Kidney epithelial cell (primary cell): ENCODE measurements at places on chromosomes 12 and 14. TPM values are rescaled to one million over a fixed set of nuclear protein-coding genes. Genes with fewer than 3 reads are reported as not detected.

Gene TAS2R8
- 0.08 TPM in 1 of 2 replicates, not detected in the other for total RNA-seq

Gene HHIPL1
- total RNA-seq: 1.1 and 4.8 TPM in 2 replicates

Gene TCL1B
- not detected in 2 replicates for total RNA-seq

Gene DTX1
- 0.89 and 1.8 TPM in 2 replicates for total RNA-seq

Gene RNF212B
- not detected in 2 replicates for total RNA-seq

Gene RNASE3
- not detected in 2 replicates for total RNA-seq

Gene ANHX
- not detected in 2 replicates for total RNA-seq

Gene LRTM2
- not detected in 2 replicates for total RNA-seq

Gene BIN2
- total RNA-seq: not detected in 2 replicates

DNA sequence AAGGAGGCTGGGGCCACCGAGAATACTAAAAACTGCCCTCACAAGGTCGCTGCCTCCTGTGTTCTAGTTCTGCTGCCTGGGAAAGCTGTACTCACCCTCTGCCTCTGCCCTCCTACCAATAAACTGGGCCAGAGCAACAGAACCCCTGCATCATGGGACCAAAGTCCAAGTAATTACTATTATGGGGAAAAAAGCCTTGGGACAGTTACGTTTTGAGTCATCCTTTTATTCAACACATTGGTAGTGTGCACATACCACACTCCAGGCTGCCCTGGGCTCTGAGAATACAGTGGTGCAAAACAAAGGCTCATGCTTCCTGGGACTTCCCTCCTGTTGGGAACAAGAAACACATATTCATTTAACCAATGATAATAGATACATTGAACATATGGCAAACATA lies 49.0 kb downstream of the CACNA1C start:
- DNase-seq: no peak

GRCh38 chr14:35398071-35398584 lies 6.4 kb downstream of the NFKBIA start:
- DNase-seq: no peak

DNA sequence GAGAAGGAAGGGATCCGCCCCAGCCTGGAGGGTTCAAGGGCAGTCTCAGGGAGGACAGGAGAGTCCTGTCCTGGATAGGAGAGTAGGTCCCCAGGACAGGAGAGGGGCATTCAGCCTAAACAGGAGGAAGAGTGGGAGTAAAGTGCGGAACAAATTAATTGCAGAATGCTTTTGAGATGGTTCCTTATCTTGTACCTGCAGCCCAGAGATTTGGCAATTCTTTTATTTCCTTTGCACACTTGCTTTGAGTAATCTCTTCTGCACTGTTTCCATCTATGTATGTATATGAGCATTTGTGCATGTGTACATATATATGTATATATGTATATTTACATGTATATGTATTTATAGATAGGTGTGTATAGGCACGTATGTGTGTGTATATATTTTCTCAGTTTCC lies 22.7 kb downstream of the PLEK2 start:
- DNase-seq: no peak

DNA sequence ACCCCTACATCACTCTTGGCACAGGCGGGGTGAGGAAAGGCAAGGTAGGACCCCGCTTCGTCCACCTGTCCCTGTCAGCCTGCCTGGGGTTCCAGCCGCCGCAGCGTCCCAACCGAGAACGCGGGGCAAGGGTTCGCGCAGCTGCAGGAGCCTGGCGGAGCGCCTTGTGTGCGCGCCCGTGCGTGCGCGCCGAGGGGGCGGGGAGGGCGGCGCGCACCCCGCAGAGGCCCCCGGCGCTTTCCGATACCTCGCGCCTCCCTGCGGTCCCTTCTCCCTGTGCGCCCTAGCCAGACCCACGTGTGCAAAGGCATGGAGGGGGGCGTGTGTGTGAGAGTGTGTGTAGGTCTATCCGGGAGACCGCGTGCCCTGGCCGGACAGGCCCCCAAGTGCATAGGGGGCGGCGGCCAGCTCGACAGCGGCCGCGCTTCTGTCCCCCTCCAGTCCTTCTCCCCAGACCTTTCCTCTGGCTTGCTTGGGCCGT lies 122.4 kb downstream of the TSPAN9 start:
- DNase-seq: no peak

GRCh38 chr12:54564768-54565167 lies 15.4 kb downstream of the PDE1B start:
- DNase-seq: no peak

- DNase-seq: no peak
These were observed 1590.5 kb upstream of the TMEM132C start for GRCh38 chr12:126676434-126676833.

GRCh38 chr14:41280745-41281144 lies 325.9 kb upstream of the LRFN5 start:
- DNase-seq: no peak

DNA sequence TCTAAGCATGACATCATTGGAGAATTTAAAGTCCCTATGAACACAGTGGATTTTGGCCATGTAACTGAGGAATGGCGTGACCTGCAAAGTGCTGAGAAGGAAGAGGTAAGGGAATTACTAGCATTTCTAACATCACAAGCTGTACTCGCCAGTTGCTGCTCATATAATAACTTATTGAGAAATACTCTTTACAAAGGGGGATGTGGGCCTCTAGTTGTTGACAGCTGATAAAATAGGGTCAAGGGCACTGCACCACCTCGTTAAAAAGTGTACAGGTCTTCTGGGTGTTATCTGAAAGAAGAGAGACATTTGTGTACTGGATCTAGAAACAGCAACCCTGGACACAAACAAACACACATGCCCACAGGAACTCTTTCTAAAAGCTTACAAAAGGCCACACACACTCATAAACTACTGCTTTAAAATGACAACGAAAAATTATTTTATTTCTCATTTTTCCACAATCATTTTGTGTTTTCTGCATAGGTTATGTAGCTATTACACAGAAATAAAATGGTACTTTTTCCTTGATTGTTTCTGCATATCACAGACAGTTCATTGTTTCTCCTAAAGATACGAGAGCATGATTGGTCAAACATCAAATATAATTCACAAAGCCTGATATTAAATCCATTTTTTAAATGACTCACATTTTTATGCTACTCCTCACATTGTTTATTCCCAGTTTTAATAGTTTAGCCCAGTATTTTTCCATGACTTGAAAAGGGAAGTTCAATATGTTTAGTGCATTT lies 391.1 kb downstream of the PAWR start:
- no peak for DNase-seq

GRCh38 chr14:95268350-95268749 lies 51.4 kb downstream of the CLMN start:
- DNase-seq: no peak

DNA sequence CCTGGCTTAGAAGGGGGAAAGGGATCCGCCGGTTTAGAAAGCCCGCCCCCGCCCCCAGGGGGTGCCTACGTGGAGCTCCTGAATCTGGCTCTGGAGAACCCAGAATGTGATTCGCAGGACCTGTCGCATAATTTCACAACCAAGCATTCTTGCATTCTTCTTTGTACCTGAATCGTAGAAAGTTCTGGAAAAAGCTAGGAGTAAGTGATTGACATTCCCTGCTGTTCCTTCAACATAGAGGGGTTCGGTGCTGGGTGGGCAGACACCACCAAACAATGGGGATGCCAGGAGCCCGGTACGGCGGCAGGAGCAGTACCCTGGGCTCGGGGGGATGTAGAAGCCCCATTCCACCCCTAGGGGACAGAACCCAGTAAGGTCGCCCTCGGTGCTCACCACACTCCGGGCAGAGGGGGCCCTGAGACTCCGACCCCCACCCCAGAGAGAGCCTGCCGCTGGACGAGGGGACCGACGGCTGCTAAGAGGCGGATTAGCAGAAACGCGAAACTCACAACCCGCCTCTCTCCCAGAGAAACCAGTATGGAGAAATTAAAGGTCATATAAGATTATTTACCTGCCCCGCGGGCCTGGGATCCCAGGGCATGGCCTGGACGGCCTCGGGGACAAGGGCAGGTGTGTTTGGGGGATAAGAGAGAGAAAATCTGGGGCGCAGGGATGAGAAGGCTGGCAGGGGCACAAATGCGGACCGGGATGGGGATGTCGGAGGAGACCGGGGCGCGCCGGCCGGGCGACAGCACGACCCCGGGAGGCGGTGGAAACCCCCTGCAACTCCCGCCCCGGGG lies 520 bp downstream of the CSRP2 start:
- DNase-seq: no peak

GRCh38 chr12:18837025-18837424 lies 99.1 kb downstream of the CAPZA3 start:
- no peak for DNase-seq

DNA sequence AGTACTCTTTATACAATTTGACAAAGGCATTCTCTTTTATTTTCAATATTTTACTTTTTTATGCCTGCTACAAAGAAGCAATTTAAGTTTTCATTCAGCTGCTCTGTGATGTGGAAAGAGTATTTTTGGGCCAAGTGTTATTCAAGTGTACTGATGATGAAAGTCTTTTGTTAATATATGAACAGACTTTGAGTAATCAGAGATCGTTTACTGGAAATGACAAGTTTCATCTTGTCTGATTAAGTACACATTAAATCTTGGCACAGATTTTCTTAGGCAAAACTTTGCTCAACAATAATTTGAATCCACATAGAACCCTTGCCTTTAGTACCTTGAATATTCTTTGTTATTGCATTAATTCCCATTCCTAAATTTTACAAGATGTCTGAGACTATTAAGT lies 13.3 kb upstream of the PZP start:
- no peak for DNase-seq

DNA sequence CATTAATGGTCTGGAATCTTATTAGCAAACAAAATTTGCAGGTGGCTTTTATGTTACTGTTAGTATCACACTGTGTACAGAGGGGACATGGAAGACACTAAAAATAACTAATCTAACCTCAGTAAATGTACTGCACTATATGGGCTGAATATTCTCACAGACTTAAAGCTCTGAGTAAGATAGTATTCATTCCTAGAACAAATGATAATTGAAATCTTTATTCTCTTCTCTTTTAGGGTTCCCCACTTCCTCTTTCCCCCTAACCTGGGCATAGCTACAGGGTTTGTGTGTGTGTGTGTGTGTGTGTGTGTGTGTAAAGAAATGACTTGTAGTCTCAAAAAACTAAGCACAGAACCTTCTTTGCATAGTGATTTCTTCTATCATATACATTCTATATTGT lies 21.4 kb upstream of the HECTD1 start:
- no peak for DNase-seq

DNA sequence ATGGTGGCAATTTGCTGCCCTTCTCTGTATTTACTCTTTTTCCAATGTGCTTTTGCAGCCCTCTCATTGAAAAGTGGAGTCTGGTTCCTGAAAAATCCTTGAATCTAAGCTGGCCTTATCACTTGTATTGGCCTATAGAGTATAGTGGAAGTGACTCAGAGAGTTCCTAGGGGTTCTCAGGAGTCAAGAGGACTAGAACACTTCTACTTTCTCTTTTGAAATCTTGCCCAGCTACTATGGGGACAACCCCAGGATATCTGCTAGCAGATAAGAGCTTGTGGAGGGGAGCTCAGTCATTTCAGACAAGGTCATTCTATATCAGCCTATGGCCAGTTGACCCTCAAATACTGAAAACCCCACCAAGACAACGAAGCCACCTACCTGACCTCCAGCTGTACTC lies 26.7 kb upstream of the WSCD2 start:
- no peak for DNase-seq

- DNase-seq: no peak
These were observed 774 bp upstream of the MANSC4 start for GRCh38 chr12:27780612-27781408.

DNA sequence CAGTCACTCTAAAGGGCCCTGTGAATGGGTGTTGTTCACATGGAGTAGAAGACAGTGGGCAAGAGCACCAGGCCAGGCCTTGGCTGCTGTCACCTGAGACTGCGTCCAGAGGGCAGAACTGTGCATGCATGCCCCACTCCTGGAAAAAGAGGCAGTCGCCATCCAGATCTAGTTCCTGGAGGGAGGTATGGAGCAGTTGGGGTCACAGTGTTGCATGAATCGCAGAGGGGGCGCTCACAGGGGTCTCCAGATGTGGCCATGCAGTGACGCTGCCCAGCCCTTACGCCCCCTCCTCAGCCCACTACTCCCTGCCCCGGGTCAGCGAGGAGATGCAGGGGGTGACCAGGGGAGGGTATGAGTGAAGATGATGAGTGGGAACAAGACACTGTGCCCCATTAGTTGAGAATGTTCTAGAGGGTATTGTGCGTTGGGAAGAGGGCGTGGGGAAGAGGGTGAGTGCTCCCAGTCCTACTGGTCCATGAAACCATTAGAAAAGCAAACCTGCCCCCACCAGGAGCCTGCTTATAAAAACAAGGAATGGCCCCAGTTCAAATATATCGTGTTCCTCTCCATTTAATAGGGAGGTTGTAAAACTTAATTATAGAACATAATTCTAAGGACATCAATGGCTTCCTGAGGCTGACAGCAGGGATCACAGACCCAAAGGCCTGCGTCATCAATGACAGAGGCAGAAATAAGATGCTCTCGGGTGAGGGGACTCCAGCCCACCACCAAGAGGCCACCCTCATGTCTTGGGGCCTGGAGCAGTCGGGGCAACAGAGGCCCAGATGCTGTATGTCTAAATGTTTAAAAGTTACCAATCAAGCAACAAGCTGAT lies 32.2 kb upstream of the BCL7A start:
- DNase-seq: no peak

DNA sequence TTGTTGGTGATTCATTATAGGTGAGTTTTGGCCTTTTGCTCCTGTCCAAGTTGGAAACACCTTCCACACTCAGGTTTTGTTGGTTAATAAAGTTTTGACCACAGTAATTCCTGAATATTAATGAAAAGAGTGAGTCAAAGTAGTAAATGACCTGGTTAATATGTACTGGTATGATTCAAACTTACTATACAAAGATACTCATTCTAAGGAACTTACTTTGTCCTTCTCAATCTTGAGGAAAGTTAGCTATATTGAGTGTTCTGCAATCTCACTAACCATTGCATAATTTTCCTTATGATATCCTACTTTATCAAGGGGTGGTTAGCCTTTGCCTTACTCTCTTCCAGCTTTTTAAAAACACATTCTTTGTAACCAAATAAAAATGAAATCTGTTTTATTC lies 20.9 kb upstream of the HECTD1 start:
- DNase-seq: peak; percentile 52

GRCh38 chr12:34299802-34300193 lies 277.5 kb downstream of the ALG10 start:
- DNase-seq: no peak

GRCh38 chr14:33764876-33765650 lies 185.8 kb downstream of the EGLN3 start:
- DNase-seq: no peak

GRCh38 chr12:43331935-43332334 lies 220.1 kb downstream of the ADAMTS20 start:
- DNase-seq: no peak

GRCh38 chr12:106248846-106249371 lies 1.1 kb upstream of the CKAP4 start:
- DNase-seq: no peak

- DNase-seq: no peak
These were observed 4.6 kb upstream of the OTUB2 start for GRCh38 chr14:94021416-94022157.

DNA sequence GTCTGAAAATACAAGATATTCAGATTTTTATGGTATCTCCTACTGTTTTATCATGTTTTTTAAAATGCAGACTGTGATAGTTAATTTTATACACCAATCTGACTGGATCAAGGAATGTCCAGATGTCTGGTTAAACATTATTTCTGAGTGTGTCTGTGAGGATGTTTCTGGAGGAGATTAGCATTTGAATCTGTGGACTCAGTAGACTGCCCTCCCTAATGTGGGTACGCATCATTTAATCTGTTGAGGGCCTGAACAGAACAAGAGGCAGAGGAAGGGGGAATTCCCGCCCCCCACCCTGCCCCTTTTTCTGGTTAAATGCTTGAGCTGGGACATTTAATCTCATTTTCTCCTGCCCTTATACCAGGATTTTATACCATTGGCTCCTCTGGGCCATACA lies 72.1 kb downstream of the AVPR1A start:
- no peak for DNase-seq
